Muscle of back (tissue), 13 donors: ENCODE measurements at places on chromosomes 3 and 15. TPM values are rescaled to one million over a fixed set of nuclear protein-coding genes. Genes with fewer than 3 reads are reported as not detected.

Gene CHL1
- 2.3 TPM for polyA plus RNA-seq

Gene HACL1
- 11.0 TPM for polyA plus RNA-seq

Gene SKOR1
- 0.37 TPM for polyA plus RNA-seq

Gene CHMP2B
- 26.9 TPM for polyA plus RNA-seq

Gene FBXO40
- polyA plus RNA-seq, result 2.2 TPM

Gene NPRL2
- polyA plus RNA-seq, result 23.2 TPM

Gene FES
- polyA plus RNA-seq, result 15.9 TPM

Gene LYZL4
- not detected for polyA plus RNA-seq

Gene P2RY1
- polyA plus RNA-seq, result 3.2 TPM

Gene ADAMTS17
- polyA plus RNA-seq, result 8.1 TPM

Gene CD96
- polyA plus RNA-seq, result 0.15 TPM

Gene TMEM108
- polyA plus RNA-seq, result 23.0 TPM

Gene ATP13A3
- polyA plus RNA-seq, result 22.8 TPM

Gene LMAN1L
- not detected for polyA plus RNA-seq

Gene XCR1
- 0.90 TPM for polyA plus RNA-seq

Gene SPATA12
- not detected for polyA plus RNA-seq

Gene GABRG3
- 0.25 TPM for polyA plus RNA-seq

Gene PCLAF
- 40.7 TPM for polyA plus RNA-seq

Gene HRG
- 0.20 TPM for polyA plus RNA-seq

Gene CTXN2
- polyA plus RNA-seq, result not detected

Gene LRRC31
- not detected for polyA plus RNA-seq

Gene TJP1
- 46.6 TPM for polyA plus RNA-seq

DNA sequence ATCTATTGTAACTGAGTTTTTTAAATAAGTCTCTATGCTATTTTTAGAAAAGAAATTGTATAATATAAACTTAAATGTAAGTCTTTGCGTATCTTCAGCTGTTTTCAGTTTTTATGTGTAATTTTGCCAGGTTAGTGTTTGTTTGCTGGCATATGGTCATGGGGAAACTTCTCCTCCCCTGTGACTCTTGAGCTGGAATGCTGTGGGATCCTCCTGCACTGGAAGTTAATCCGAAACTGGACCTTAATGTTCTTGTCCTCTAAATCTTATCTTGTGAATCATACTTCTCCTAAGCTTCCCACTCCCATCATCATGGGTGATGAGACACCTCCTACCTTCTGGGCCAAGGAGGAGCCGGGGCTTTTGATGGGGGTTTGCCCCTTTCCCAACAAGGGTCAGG is 52.4 kb upstream of the CHST2 start:
- DNase-seq, result peak; percentile 20

DNA sequence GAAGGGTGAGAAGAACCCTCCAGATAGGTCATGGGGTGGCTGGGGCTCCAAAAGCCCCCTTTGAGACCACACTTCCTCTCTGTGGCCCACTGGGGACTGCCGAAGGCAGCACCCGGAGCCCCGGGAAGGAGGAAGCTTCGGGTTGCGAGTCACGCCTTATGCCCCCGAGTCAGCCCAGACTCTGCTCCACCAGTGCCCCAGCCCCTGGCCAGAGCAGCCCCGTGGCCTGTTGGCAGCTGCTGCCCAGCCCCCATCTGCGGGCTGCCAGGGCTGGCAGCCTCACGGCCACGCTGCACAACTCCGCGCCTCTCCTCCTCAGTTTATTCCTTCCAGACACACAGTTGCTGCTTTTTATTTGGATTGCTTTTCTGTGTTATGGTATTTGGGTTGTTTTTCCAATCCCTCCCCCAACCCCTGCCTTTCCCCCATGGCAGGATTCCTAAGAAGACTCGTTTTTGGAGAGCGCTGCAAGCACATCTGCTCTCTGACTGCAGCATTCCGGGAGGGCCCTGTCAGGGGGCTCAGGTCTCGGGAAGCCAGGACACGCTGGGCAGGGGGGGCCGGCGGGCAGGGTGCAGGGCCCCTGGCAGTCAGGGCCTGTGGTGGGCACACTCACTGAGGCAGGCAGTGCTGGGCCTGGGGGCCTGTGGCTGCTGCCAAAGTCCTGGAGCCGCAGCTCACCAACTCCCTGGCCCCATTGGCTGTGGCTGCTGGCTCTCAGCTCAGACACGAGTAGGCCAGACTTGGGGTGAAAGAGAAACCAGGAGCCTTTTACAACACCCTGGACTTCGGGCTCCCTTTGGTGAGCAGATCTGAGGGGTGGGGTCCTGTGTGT is 20.2 kb downstream of the MAGEF1 start:
- peak; percentile 86 for DNase-seq

- DNase-seq, result no peak
Observed at GRCh38 chr3:107328069-107328468, 49.2 kb upstream of the CCDC54 start.

DNA sequence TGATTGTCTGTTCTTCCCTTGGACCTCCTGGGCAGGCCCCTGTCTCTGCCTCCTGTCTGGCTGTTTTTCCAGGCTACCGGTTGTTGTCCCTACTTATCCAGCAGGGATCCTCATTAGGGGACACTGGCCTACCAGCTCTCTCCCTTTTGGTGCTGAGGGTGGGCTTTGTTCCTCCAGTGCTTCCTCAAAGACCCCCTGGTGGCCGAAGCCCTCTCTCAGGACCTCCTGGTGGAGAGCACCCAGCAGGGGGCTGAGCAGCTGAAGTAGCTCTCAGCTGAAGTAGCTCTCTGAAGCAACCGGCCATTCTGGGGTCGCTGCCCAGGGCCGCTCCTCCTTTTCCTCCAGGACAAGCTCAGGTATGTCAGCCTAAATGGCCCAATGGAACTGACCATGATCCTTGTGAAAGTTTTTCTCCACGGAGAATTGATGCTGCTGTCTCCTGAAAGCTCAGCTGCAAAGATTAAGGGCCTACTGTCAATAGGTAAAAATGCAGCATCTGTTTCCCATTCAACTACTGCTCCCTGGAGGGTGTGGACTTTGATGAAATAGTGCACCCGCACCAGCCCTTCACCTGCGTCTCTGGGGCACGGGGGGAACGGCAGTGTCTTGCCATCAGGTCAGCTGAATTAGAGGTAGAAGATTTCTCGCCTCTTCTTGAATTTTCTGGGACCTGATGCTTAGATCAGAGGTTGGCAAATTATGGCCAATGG is 27.6 kb downstream of the ARNT2 start:
- DNase-seq, result no peak

- DNase-seq, result peak; percentile 62
Observed at GRCh38 chr3:150721285-150722130, 17.8 kb upstream of the ERICH6 start.

GRCh38 chr3:11720304-11720898 is 76.7 kb upstream of the VGLL4 start:
- DNase-seq, result peak; percentile 63

DNA sequence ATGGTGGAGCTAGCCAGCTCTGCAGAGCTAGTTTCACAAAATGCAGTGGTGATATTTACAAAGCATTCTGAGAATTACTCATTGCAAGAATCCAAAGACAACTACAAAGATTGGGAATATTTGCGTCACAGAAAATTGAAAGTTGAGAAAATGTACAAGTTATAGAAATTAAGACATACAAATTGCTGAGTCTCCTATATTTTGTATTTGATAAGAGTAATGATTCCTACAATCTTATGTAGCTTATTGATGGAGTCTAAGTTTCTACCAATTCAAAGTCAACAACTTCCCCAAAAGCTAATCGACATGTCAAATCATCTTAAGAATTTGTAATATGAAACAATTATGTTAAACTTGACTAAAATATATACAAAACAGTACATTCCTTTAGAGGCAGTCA is 46.4 kb upstream of the TOP2B start:
- DNase-seq, result no peak

DNA sequence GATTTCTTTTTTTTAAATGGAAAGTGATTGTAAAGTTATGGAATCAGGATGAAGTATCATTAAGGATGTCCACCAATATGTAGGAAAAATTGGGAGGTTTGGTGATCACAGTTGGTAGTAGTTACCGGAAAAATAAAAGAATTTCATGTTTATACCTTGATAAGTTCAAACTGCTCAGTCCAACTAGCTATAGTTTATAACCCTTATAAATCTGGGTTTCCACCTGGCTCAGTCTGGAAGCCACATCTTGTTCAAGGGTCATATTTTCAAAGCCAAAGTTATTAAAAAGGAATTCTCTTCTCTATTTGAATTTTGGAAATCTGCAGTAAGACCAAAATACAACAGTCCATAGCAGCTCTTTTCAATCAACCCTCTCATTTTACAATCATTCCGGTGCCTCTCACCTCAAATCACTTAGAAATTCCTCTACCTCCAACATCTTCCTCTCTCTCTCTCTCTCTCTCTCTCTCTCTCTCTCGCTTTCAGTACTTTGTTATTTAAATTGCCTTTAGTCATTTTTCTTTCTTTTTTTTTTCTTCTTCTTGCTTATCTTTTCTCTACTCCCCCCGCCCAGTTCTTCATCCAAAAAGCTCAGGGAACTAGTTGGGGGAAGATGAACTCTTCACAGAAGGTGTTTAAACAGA is 186.2 kb upstream of the TBC1D5 start:
- no peak for DNase-seq

DNA sequence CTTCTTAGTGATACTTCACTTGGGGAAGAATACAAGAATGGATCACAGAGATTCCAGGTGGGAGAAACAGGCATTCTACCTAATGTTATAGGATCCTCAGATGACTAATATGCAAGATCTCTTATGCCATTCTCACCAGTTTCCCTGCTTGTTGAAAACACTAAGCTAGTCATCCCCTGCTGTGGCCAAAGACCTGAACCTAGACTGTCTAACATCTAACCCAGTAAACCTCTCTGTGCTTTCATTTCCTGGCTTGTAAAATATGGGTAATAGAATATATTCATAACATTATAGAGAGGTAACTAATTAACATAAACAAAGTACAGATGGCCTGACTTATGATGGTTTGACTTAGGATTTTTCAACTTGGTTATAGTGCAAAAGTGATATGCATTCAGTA is 776.3 kb downstream of the TUSC7 start:
- no peak for DNase-seq

GRCh38 chr15:62745621-62746225 is 296.8 kb upstream of the TPM1 start:
- peak; percentile 35 for DNase-seq

DNA sequence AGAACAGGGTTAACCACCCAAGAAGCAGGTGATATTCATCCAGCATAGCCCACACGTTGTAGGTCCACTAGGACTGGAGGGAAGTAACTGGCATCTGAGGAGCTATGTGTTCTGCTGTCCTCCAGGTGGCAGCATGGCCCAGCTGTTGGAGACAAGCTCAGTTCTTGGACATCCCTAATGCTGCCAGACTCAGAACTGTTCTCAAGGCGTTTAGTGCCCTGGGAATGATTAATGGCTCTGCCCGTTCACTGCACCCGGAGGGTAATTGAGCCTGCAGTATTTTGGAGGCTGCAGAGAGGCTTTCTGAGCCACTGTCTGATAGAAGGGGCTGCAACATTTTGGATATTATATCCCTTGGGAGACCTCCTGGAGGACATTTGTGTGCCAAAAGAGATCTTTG is 521.3 kb upstream of the SEMA6D start:
- DNase-seq, result peak; percentile 84

DNA sequence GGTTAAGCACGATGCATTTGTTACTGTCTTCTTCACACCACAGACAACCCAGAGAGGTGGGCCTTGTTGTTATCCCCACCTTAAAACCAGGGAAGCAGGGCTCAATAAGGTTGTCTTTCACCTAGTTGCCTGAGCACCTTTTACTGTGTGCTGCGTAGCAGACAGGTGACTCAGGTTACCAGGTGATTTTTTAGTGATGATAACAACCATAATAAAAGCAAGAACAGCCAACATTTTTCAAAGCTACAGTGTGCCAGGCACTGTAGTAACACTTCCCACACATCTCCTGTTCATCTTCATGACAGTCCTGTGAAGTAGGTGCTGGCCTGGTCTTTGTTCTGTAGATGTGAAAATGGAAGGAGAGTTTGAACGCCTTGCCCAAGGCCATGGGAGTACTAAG is 132.2 kb downstream of the SLC25A26 start:
- DNase-seq, result no peak

- DNase-seq, result peak; percentile 18
Observed at GRCh38 chr15:85030301-85030929, 48.8 kb downstream of the PDE8A start.

GRCh38 chr3:8851703-8852102 is 82.3 kb upstream of the OXTR start:
- DNase-seq, result no peak

DNA sequence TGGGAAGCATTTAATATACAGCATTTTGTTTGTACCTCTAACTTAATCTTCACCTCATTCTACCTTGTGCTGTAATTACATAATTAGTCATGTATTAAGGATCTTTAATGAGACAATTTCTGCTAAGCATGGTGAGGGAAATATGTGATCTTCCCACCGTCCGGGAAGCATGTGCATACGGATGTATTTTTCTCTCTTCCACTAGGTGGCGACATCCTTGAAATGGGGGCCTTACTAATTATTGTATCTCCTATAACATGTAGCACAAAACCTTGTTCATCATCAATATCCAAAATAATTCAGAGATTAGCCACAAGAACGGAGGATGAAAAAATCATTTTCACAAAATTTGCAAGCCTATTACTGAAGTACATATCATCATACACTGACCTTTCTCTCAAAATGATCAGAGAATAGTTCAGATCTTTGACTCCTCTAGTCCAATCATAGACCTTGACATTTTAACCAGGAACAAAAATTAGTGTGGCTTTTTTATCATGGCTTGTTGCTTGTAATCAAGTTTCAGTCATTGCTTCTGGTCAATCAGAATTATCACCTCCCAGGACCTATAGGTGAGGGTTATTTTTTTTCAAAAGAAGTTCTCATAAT is 148.9 kb upstream of the GBE1 start:
- no peak for DNase-seq

- peak; percentile 89 for DNase-seq
Observed at GRCh38 chr15:92393071-92393979, at the start of gene ST8SIA2. Gene ST8SIA2, plus strand, starts transcription at chr15:92393881. Its CDS starts 184 bp downstream, at chr15:92394065.

DNA sequence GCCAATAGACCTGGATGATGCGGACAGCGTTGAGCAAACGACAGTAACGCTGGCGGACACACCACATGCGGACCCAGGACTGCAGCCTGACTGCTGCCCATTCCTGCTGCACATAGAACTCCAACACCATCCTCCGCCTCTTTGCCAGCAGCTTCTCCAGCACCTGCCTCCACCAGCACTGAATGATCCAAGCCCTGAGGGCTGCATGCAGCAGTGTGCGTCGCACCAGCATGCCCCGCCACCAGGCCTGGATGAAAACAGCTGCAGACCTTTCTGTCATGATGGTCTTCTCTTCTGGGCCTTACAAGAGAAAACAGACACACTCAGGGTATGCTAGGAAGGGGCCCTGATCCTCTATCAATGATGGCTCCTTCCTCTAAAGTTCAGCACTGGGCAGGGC is 1.5 kb downstream of the IQCF5 start:
- no peak for DNase-seq

- no peak for DNase-seq
Observed at GRCh38 chr15:47129033-47129432, 588.3 kb upstream of the SEMA6D start.

DNA sequence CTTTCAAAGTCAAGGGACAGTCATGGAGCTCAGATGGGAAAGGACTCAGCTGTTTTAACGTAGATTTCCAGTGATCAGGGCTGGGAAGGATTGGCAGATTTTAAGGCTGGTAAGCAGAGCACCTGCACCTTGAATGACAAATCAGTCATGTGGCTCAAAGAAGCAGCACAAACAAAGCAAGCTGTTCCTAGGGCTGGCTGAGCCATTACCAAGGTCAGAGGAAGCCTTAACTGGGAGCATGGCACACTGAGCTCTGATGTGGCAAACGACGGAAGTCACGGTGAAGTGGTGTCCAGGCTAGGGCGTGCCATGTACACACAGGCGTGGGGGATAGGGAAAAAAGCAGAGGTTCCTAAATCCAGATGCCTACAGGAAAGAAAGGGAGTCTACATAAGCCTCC is 84.6 kb upstream of the PFN2 start:
- DNase-seq, result no peak

GRCh38 chr3:133424937-133425869 is 25.3 kb downstream of the BFSP2 start:
- no peak for DNase-seq
